Stimulated activated CD4-positive, alpha-beta T cell treated with anti-CD3 and anti-CD28 coated beads, Interleukin-4, amount 100 ng/mL, for 24 hours (primary cell): ENCODE measurements at places on chromosomes 3 and 15.
A peak's percentile ranks its signal among the peaks of the same experiment; 100 is the strongest.

GRCh38 chr15:73232776-73233175 lies 136.0 kb downstream of the HCN4 start:
- DNase-seq = no peak

- no peak for DNase-seq
Measured at GRCh38 chr15:87626860-87627259, 629.7 kb downstream of the NTRK3 start.

DNA sequence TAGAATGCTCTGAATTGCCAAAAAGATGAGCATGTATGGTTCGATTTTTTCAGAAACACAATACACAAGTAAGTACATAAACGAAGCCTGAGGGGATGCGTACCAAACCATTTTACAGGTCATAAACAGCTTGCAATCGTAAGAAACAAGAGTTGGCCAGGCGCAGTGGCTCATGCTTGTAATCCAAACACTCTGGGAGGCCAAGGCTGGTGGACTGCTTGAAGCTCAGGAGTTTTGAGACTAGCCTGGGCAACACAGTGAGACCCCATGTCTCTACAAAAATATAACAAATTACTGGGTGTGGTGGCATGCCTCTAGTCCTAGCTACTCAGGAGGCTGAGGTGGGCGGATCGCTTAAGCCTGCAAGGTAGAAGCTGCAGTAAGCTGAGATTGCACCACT lies 13.4 kb downstream of the TRA2B start:
- DNase-seq = no peak

DNA sequence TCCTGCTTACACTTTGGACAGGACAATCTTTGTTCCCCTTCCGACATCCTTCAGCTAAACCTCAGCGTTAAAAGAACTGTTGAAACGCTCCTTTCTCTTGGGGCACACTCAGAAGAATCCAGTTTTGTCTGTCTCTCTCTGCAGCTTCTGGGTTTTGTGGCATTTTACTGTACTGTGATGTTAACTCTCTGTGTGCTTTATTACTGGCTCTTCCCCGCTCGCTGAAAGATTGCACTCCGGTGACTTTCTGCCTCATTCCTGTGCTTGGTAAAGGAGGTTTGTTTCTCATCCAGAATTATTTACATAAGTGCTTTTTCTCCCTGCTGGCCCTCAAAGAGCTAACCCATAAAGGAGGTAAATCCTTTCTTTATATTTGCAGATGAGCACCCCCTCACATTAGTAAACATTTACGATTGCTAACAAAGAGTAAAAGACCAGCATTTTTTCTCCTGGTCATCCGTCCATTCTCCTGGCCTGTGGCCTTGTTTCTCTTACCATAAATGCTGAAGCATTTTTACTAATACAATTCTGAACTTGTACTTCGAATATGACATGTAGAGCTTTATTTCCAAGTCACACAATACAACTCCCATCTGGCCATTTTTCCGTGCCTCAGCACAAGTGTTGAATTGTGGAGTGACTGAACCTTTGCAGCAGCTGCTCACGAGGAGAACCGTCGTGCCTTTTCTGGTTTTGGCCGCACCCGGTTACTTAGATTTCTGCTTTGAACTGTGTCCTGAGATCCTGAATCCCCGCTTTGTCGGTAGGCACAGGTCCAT lies 69.3 kb upstream of the RPL35A start:
- no peak for DNase-seq

DNA sequence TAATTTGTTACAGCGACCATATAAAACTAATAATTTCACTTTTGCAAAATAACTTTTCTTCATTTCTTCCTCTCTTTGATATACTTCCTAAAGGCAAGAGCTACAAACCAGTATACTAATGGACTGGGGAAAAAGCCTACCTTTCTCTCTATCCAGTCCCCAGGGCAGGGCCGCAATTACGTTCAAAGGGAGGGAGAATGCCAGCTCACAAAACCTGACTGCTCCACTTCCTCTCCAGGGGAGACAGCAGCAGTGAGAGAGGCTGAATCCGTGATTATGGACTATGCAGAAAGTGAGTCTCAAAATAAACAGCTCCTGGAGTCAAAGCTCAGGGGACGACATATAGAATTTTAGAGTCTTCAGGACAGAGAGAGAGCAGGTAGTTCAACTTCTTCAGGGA lies 126.9 kb upstream of the HES1 start:
- DNase-seq = no peak

DNA sequence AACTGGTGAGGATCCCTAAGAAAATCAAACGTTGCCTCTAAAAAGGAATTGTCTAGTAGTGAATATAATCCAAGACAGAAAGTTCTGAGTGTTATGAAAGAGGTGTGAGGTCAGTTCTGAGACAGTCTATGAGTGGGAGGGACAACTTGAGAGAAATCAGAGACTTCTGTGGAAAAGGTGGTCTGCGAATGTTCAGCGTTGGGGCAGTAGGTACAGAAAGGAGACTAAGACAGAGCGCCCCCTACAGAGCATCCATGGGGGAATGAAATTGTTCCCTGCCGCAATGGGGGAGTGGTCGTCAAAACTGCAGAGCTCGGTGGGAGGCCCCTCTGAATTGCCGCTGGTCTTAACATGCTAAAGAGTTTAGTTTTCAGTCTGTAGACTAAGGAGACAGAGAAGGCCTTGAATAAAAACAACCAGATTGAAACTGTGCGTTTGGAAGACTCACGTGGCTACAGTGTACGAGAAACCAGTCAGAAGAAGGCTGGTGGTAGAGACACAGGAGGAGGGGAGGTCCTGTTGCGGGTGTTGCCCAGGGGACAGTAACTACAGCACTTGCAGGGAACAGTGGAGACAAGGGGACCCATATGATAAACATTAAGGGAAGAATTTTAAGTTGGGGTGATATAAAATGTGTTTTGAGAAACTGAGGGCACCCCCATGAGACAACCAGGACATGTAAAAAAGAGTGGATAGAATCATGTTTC lies 6.9 kb downstream of the TNIK start:
- DNase-seq = no peak

DNA sequence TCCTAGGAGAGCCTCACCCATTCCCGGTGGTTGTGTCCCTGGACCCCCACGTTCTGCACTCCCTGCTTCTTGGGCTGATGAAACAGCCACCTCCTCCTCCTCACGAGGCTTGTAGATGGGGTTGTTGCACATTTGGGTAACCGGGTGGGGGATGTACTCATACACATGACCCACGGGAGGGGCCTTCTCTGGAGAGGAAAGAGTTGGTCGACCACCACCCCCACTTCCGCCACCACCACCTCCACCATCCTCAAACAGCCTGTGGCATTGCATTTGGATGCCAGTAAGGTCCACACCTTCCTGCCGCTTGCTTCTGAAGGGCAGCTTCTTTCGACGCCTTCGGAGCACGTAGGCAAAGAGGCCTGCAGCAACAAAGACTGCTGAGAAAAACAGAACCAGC lies 7.7 kb downstream of the SLITRK3 start:
- DNase-seq = no peak

DNA sequence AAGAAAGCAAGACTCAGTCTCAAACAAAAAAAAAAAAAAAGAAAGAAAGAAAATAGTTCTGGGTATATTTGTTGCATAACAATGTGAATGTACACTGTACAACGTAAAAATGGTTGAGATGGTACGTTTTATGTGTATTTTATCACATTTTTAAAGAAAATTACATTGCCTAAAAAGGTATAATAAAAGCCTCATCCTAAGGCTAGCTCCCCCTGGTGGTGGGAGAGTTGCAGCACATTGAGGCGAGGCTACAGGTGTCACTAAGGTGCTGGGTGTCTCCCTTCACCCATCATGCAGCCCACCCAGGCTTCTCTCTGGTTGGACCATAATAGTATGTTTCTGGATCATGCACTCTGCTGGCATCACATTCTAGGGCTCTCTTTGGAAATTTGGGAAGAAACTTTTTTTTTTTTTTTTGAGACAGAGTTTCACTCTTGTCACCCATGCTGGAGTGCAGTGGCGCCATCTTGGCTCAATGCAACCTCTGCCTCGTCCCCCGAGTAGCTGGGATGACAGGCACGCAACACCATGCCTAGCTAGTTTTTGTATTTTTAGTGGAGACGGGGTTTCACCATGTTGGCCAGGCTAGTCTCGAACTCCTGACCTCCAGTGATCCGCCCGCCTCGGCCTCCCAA lies 12.4 kb upstream of the RAB11A start:
- DNase-seq = peak; percentile 87

DNA sequence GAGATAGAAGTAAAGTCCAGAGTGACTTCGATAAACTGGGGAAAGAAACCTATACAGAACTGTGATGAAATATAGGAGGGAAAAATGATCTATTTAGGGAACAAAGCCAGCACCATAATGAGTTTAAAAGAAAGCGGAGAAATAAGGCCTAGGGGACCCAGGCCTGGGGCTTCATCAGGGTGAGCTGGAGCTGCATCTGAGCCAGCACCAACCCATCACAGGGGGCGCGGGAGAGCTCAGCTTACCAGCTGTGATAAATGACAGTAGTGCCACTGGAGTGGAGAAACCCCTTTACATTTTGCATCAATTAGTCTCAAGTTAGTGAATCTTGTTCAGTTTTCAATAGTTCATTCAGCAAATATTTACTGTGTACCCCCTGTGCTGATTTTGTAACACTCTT lies 21.3 kb downstream of the PODXL2 start:
- no peak for DNase-seq
